Right ventricle myocardium superior (tissue), 1 donor: ENCODE measurements at places on chromosomes 1 and 21. TPM values are rescaled to one million over a fixed set of nuclear protein-coding genes. Genes with fewer than 3 reads are reported as not detected.
A peak's percentile ranks its signal among the peaks of the same experiment; 100 is the strongest.

DNA sequence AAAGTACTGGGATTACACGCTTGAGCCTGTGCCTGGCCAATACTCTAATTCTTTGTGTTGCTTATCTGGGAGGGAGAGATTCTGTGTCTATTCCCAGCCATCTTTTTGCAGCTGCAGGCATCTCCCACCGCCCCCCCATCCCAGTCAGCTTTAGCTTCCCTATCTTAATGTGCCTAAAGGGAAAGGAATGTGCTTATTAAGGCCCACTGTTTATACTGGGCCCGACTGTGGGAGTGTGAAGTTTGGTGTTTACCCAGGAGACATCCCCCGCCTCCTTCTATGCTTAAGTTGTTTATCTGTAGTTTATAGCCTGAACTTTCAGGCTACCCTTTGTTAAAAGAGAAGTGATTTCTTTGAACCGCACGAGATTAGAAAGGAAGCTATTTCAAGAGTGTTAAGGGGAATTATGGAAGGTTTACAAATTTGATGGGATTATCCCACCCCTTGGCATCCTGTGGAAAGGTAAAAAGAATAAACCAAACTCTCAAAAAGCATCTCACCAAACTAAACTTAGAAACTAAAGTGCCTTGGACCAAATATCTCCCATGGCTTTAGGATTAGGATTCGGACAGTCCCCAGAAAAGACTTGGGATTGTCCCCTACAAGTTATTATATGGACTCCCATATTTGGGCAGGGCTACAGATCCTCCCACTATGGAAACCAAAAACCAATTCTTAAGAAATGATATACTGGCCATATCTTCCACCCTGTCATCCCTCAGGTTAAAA, 25.5 kb upstream of the ZNF496 start:
- no peak for DNase-seq

GRCh38 chr1:216144661-216145450, 278.4 kb downstream of the USH2A start:
- DNase-seq, result no peak

DNA sequence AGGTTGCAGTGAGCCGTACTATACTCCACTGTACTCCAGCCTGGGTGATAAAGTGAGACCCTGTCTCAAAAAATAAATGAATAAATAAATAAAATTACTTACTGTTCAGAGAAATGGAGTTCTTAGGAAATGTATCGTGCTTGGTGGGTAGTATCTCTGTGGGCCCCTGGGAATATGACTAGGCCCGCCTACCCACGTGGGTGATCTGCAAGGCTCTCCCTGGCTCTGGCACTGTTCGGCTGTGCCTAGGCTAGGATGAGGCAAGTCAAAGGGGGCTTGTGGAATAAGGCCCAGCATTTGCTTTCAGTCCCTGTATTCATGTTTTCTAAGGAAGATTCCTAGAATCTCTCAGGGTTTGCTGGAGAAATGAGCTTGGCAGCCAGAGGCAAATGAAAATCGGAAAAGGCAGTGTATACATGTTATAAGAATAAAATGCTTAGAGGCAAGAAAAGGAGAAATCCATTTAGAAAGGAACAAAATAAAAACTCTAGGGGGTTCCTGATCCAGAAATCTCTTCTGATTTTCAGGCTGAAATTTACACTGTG, 4.5 kb upstream of the CSRP1 start:
- no peak for DNase-seq

GRCh38 chr1:76715474-76715873, 151.8 kb upstream of the ST6GALNAC5 start:
- DNase-seq, result no peak

DNA sequence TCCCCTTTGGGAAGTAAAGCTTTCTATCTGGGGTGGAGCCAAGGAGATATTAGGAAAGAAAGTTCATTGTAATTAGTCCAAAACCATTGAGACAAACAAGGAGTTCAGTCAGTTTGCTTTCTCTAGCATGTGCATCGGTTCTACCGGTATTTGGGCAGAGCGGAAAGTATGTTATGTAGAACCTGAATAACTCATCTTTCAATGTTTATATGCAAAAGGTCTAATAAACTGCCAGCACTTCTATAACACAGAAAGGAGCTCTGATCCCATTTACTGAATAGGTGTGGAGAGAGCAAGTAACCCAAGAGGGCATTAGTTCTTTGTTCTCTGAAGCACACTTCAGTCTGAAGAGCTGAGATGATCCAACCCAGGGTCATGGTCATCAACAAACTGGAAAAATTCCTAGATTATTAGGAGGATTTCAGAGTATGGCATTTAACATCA, 3.5 kb downstream of the TGFB2 start:
- DNase-seq, result no peak

GRCh38 chr1:234102583-234102982, 198.1 kb downstream of the SLC35F3 start:
- peak; percentile 42 for DNase-seq

DNA sequence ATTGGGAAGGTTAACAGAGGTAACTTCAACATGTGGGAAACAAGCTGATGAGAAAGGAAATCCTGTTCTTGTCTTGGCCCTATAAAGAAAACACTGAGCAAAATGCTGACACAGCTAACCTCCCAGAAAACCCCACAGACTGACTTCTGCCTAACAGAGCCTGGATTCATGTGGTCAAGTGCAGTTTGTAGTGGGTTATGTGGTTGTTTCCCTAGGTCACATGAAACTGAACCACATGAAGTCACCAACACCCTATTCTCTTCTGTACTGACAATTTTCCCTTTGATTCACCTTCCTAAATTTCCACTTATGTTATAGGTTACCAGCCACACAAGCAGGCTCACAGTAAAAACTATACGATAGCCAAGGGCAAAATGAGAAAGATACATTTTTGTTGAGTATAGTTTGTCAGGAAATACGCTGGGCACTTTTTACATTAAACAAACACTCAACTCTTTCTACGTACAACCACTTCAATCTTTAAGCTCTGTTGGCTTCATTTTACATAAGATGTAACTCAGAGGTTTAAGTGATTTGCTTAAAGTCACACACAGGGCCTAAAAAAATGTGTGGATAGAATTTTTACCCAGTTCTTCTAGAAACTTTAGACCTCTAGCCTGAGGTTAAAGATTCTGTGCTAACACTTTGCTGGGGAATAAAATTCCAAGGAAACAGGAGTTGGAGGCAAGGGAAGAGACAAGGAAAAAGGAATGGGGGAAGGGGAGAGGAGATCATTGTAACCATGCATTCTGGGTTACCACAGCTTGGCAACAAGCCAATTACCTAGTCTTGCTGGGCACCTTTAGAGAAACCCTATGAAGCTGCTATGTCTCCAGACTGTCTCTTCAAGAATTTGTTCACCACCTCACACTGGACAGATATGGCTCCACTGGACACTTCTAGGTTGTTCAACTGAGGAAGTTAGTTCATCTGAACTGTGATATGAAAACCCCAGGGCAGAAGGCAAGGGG, 601.6 kb upstream of the USP24 start:
- DNase-seq, result no peak

DNA sequence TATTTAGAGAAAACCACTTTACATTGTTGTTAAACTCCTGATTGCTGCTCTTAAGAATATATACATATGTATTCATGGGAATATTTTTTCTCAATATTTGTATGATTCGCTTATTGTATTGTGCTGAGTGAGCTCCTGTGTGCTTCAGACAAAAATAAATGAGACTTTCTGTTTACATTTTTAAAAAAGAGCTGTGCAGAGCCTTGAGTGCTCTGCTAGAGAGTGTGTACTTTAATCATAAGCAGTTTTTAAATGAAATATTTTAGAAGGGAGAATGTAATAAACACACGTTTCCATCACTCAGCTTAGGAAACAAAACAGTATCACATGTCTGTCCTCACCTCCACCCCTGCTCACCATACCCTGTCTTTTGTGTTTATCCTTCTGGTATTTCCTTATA, 9.7 kb downstream of the PTPN14 start:
- DNase-seq, result no peak

GRCh38 chr1:39737546-39738169, 1.0 kb upstream of the PPIE start:
- no peak for DNase-seq

GRCh38 chr1:101632548-101633272, 364.0 kb downstream of the OLFM3 start:
- no peak for DNase-seq

DNA sequence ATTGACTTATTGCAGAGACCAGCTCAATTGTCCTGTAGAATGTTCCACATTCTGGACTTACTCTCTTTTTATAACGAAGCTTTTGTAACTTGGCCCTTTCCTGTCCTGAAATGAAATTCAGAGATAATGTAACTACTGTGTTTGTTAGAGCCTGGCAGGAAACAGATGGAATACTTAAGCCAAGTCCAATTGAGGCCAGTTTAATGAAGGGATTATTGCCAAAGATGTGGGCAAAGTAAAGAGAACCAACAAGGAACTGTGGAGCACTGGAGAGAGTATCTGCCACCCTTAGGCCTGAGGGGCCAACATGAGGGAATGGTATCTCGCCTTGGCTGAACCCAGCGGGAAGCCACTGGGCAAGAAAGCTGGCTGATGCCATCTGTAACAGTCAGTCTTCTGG, 32.9 kb downstream of the MFSD2A start:
- no peak for DNase-seq

DNA sequence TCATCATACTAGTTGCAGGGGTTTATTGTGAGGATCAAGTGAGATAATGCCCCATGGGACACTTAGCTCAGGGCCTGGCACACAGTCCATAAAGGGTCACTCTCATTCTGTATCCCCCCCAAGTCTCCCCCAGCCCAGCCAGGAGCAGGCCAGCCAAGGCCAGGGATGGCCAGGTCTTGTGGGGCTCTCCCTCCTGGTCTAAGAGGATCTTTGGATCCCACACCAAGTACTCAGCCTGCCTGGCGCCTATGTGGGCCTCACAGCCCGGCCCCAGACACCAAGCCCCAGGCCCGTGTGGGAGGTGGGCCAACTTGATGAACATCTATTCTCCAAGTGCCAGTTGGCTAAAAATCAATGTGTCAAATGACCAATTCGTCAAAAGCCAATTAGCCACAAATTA, 117.8 kb downstream of the GLIS1 start:
- DNase-seq, result no peak

- DNase-seq, result no peak
Observed at GRCh38 chr1:219559899-219560298, 53.0 kb downstream of the ZC3H11B start.

GRCh38 chr1:162069334-162070093, at the start of gene NOS1AP:
TSS of gene NOS1AP (plus strand) at chr1:162069691. CDS start at chr1:162070178, 487 bp downstream.
- DNase-seq, result peak; percentile 90

- DNase-seq, result no peak
Observed at GRCh38 chr1:30995990-30996612, 69.4 kb downstream of the PUM1 start.

- no peak for DNase-seq
Observed at GRCh38 chr1:223811634-223812101, 34.1 kb downstream of the TP53BP2 start.

- no peak for DNase-seq
Observed at GRCh38 chr1:58650141-58650540, 49.7 kb downstream of the MYSM1 start.

DNA sequence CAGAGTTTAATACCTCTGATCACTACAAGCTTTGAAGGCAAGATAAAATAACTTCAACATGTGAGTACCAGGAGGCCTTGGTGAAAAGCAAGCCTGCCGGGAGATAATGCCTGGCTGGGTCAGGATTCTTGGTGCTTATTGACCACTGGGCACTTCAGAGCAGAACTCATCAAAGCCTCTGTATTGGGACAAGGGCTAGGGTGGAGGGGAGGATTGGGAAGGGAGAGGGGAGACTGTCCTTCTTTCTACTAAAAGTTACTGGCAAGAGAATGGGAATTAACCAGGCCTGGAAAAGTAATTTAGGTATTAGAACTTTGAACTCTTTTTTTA, 35.2 kb downstream of the NEK2 start:
- no peak for DNase-seq

DNA sequence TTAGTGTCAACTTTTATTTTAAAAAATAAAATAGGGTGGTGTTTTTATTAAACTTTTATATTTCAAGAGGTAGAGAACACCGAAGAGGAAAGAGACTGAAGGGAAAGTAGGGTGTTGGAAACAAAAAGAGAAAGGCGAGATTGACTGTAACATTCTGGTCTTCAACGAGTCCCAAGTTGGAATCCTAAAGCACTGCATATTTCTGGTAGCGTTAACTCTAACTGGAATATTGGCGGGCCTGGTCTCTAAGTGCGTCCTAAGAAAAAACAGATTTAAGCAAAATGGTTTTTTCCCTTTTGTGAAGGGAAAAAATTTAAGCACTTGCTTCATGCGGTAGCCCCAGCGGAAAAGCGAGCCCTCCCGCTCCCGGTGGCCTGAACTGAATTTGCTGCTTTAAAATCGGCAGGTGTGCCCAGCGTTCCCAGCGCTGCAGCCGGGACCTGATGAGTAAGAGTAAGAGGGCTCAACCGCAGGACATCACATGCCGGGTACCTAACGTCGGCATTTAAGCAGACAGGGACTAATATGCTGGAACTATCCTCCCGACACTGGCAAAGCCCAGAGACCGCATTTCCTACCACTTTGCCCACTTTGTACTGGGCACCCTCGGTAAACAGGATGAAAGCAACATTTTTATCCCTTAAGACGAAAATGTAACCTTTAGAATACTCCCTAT, 30.5 kb upstream of the NFIA start:
- peak; percentile 54 for DNase-seq

GRCh38 chr1:235852887-235853286, 13.8 kb downstream of the LYST start:
- no peak for DNase-seq

- peak; percentile 56 for DNase-seq
Observed at GRCh38 chr1:85109475-85109874, 61.2 kb upstream of the MCOLN3 start.

DNA sequence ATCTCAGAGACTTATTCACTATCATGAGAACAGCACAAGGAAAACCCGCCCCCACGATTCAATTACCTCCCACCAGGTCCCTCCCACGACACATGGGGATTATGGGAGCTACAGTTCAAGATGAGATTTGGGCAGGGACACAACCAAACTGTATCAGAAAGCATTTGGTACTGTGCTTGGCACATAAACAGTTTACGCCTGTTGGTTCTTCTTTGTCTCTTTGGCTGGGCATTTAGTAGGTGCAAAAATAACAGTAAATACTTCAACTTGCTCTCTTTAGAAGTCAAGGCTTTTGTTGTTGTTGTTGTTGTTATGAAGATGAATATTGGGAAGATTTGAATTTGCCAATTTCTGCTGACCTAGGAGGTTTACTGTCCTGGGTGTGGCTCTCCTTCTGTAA, 175.4 kb upstream of the IGSF21 start:
- DNase-seq, result no peak

DNA sequence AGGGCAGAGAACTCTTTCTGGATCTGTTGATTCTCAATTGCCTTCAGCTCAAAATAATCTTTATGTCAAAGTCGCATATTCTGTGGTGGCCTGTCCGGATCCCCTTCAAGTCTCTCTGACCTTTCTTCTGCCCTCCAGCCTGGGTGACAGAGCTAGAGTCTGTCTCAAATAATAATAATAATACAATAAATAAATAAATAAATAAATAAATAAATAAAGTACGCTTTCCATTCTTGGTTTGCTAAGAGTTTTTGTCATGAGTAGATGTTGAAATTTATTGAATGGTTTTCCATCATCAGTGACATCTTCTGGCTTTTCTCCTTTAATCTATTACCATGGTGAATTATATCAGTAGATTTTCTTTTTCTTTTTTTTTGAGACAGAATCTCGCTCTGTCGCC, 30.7 kb downstream of the ERRFI1 start:
- DNase-seq, result no peak

PROX1 gene
- 85.2 TPM for total RNA-seq

OR14A16 gene
- not detected for total RNA-seq

DNAI4 gene
- 13.5 TPM for total RNA-seq

TMIGD3 gene
- total RNA-seq, result 0.89 TPM

MMEL1 gene
- 0.48 TPM for total RNA-seq

SFN gene
- not detected for total RNA-seq

DNAJC6 gene
- 2.0 TPM for total RNA-seq

SPRR1B gene
- not detected for total RNA-seq

NBPF10 gene
- 0.62 TPM for total RNA-seq
